ENCODE measurements at places on chromosomes 12 and 14.

GRCh38 chr14:62445570-62445969 is 599.7 kb downstream of the KCNH5 start:
- DNase-seq = no peak

DNA sequence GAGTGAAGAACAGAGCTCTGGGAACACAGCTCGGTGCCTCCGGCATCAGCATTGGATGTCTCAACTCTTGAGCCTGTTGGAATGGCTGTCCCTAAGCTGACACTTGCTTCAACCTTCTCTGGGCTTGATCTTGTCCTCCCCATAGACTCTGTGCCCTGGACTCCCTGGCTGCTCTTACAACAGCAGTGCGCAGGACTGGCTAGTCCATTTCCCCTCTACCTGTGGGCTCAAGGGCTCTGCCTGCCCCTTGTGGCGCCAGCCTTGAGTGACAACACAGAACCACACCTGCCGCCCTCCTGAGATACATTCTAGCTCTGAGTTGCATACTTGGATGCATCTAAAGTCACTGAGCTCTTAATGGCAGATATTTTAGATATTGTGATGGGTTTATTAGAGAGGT is 6.2 kb downstream of the CRADD start:
- DNase-seq = no peak

DNA sequence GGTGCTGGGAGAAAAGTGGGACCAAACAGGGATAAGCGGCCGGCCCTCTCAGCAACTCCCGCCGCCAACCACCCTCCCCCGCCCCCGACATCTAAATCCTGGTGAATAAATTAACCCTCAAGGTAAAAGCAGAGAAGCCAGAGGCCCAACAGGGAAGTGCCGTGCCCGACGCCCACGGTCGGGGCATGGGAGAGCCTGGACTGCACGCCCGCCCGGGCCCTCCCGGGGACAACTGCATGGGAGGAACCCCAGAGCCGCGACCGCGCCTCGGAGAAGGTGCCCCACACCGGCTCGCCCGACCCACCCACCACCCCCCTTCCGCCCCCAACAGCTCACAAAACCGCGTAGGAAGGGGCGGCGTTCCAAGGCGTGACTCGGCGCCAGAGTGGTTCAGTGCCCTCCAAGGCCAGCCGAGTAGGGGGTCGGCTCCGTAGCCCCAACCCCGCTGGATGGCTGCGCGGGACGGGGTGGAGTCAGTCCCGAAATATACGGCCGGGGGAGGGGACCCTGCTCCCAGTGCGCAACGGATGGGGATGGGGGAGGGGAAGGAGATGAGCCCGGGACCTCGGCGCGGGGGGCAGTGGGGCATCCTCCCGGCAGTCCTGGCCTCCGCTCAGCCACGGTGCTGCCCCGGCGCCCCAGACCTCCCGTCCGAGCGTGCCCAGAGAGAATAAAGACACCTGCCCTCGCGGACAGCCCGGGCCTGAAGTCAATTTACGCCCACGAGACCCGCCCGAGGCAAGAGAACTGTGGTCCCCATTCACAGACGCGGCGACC is 732 bp downstream of the SLC25A29 start:
- DNase-seq = peak; percentile 17

- no peak for DNase-seq
These were observed 376.0 kb downstream of the ALG10 start for GRCh38 chr12:34398366-34398705.

DNA sequence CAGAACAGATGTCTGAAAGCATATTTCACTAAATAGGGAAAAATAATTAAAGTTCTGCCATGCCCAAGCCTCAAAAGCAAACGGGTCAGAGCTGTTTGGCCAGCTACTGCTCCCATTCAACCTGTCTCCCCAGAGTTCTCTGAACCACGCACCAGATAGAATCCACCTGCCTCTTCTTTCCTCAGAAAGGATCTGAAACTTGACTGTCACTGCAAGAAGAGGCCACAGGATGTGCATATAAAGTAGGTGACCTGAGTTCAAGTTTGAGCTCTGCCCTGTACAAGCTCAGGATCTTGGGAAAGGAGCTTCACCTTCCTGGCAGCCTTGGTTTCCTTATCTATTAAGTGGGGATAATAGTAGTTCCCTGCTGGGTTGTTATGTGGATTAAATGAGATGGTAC is 91.8 kb downstream of the NUAK1 start:
- no peak for DNase-seq

Data from fibroblast of skin of right quadriceps (primary cell).